Stimulated activated CD4-positive, alpha-beta T cell treated with anti-CD3 and anti-CD28 coated beads, Interleukin-2, amount 100 ng/mL, for 24 hours (primary cell): ENCODE measurements at places on chromosomes 13 and 19.

- no peak for DNase-seq
These were observed 4.2 kb downstream of the RASGRP4 start for GRCh38 chr19:38421856-38422255.

DNA sequence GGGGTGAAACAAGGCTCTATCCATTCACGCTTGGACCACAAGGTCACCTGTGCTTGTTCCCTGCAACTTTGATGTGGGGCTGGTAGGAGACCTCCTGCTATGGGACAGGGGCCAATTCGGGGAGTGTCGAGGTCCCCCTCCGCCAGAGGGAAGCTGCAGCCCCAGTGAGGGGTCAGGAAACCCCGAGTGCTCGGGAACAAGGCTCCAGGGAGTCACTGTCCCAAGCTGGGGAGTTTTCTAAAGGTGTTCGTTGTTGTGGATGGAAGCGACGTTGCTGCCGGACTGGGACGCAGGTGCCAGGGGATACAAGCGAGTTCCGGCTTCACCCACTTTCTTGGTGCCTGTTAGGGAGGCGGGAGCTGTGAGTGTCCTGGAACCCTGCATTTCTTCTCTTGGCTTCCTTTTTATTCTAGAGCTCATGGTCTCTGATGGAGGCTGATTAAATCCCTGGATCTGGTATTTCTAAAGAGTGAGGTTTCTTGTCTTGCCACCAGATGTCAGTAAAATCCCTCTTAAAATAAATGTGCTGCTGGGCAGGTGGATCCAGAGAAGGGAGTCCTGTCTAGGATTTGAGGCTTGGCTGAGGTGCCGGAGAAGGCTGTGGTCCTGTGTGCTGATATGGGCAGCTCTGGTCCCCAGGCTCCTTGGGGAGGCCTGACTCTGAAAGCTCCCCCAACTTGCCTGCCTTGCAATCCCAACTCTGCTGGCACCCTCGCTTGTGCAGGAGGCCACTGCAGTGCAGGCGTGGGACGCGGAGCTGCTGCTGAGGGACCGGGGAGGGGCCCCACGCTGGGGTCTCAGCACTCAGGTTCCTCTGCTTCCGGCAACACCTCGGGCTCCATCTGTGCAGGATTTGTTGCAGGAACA lies 153.9 kb downstream of the TEX29 start:
- no peak for DNase-seq

- no peak for DNase-seq
These were observed 8.4 kb downstream of the COL5A3 start for GRCh38 chr19:10001899-10002298.

- no peak for DNase-seq
These were observed 86.2 kb upstream of the HTR2A start for GRCh38 chr13:46982856-46983582.

GRCh38 chr19:8110931-8111330 lies 38.5 kb downstream of the FBN3 start:
- DNase-seq: no peak

DNA sequence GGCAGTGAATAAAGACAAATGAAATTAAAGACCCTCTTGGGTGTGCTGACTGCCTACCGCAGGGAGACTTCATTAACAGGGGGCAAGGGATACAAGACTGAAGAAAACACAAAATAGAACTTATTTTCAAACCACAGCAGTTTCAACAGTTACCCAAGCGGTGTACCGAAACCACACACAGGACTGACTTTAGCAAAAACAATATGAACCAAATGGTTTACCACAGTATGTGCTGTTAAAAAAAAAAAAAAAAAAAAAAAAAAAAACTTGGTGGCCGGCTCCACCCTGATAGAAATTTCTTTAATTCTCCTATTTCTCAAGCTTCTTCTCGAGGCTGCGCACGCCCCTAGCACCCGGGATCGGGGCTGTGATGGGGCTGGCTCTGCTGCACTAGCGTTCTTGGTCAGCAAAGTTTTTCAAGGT lies 42.6 kb downstream of the KLF2 start:
- DNase-seq: peak; percentile 39

- peak; percentile 38 for DNase-seq
These were observed 18.1 kb downstream of the ARHGEF18 start for GRCh38 chr19:7366701-7367420.

DNA sequence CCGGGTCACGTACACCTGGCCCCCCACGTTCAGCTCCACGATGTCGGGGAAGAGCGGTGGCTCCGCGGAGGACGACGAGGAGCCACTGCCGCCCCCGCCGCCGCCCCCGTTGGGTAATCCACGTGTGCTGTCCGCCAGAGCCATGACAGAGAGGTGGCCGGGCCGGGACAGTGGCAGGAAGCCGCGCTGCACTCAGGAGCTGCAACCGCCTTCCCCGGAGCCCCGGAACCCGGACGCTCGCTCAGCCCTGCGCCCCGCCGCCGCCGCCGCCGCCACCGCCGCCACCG lies 257 bp downstream of the KCTD12 start:
- no peak for DNase-seq

DNA sequence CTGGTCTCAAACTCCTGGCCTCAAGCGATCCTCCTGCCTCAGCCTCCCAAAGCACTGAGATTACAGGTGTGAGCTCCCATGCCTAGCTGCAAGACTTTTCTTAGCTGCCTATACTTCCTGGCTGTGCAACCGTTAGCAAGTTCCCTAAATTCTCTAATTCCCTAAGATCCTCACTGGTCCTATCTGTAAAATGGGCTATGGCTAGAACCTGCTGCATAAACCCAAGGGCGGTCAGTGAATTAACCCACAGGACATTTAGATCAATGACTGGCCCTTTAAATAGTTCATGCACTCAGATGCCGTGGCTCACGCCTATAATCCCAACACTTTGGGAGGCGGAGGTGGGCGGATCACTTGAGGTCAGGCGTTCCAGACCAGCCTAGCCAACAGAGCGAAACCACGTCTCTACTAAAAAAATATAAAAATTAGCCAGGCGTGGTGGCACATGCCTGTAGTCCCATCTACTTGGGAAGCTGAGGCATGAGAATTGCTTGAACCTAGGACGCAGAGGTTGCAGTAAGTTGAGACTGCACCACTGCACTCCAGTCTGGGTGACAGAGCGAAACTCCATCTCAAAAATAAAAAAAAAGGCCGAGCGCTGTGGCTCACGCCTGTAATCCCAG lies 4.1 kb upstream of the C19orf53 start:
- no peak for DNase-seq

GRCh38 chr13:41411522-41411921 lies 45.8 kb upstream of the RGCC start:
- no peak for DNase-seq
